ENCODE measurements at places on chromosomes 7 and 10.

DNA sequence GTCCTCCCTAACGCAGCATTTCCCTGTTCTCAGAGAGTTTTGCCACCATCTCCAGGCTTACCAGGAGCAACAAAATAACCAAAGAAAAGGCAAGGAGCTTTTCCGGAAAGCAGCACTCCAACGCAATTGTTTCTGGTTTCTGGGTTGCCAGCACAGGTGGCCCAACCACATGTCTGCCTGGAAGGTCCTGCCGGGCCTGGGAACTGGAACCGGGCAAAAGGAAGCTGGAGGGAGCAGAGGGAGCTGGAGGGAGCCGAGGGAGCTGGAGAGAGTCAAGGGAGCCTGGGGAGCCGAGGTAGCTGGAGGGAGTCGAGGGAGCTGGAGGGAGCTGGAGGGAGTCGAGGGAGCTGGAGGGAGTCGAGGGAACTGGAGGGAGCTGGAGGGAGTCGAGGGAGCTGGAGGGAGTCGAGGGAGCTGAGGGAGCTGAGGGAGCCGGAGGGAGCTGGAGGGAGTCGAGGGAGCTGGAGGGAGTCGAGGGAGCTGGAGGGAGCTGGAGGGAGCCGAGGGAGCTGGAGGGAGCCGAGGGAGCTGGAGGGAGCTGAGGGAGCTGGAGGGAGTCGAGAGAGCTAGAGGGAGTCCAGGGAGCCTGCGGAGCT lies 54.6 kb downstream of the STK32C start:
- no peak for DNase-seq

DNA sequence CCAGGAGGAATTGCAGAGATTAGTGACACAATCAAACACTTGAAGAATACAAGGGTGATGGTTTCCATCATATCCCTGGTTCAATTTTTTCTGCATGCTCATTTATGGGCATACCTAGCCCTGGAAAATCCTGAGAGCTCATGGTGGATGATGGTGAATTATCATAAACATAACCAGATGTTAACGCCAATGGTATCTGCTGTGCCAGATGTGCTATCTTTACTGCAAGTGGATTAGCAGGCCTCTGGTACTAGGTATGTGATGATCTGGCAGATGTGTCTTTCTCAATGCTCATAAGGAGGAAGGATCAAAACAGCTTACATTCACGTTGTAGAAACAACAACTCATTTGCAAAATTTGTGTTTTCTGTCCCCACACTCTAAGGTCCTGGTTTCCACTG lies 150.5 kb downstream of the FZD1 start:
- DNase-seq, result no peak

DNA sequence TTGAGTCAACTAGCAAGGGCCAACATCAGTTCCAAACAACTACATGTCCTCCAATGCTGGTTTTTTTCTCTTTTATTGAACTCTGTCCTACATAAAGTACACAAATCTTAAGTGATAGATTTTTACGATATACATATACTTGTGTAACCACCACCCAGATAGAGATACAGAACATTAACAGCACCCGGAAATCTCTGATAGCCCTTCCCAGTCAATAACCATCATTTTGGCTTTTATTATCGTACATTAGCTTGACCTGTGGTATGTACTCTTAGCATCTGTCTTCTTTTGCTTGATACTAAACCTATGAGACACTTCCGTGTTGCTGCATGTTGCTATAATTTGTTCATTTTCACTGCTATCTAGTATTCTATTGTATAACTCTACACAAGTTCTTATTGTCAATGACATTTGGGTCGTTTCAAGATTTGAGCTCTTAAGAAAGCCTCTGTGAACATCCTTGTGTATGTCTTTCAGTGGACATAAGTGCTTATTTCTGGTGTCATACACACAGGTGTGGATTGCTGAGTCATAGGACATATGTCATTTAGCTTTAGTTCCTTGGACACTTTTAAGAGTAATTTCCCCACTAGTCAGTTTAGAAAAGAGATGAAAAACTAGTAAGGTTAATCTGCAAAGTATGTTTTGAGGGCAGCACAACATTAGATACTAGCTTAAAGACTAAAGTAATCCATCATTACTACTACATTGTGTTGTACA lies 111.1 kb downstream of the PRLHR start:
- no peak for DNase-seq

GRCh38 chr10:54284526-54285193 lies 516.4 kb downstream of the PCDH15 start:
- no peak for DNase-seq

GRCh38 chr10:91887272-91888076 lies 21.8 kb downstream of the FGFBP3 start:
- DNase-seq, result peak; percentile 3

DNA sequence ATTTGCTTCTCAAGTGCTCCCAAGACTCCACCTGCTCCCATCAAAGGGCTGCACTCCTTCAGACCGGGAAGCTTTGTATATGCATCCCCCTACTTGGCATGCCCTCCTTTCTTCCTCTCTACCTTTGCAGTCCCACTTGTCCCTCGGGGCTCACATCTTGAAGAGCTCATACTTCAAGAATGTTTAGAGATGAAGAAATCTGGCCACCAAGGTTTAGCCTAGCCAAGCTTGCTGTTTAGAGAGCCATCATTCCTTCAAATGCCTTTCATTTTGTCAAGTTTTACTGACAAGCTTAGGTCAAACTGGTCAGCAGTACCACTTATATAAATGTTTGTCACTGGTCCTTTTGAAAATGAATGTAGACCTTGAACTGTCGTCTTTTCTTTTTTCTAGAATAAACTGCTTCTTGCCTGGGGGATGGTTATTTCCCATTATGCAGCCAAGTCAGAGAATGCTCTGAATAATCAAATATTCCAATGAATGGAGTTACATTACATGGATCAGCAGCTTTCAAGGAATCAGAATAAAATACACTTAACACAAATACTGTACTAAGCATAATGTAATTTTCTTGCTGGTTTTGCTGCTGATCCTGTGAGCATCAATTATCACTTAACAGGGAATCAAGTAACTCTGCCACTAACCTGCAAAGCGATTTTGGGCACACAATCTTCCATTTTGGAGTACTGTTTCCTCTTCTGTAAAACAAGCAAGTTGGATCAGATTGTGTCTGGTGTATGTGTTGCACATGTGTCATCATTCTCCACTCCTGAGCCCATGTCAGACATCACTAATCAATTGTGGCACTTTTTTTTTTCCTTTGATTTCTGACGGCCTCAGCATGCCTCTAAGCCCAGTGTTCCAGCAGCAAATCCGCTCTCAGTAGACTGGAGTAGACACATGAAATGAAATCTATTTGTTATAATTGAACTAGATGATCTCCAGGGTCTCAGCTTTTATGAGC lies 357.9 kb downstream of the PTEN start:
- no peak for DNase-seq

DNA sequence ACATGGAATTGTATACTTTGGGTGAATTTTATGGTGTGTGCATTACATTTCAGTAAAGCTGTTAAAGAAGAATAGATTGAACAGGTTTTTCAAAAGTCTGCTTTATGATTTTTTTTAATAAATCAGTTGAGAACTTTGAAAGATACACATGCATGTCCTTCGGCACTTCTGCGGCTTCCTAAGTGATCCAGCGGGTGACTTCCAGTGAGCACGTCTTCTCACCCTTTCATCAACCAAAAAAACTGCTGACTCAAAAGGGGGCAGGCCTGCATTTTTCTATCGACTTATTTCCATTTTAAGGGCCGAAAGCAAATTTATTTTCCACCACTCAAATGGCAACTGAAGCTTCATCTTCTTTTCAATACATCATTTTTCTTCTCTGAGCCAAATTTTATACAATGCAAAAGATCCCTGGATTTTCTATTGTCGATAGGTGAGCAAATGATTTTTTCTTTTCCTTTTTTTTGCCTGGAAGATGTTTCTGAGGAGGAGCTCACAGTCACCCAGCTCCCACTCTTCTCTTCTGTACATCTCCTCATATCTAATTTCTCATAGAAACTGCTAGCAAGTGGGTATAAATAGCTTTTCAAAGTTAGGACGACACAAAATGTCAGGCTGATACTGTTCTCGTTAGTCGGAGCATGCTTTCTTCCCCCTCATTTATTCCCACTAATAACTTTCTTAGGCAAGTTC lies 10.2 kb downstream of the CHST15 start:
- DNase-seq, result no peak

- no peak for DNase-seq
Observed at GRCh38 chr7:1950066-1950451, 280.0 kb downstream of the ELFN1 start.

DNA sequence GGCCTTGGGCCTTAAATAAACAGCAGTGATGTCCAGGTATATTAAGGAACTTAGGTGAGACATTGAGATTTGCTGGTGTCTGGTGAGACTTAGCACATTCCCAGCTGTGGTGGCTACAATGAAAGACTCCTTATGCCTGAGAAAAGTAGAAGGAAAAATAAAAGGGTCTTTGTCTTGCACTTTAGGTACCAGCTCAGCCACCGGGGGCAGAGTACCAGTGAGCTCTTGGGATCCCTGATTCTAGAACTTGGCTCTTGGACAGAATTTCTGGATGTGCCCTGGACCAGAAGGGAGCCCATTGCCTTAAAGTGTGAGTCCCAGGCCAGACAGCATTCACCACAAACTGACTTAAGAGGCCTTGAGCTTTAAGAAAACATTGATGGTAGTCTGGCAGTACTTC lies 1038.7 kb downstream of the SORCS3 start:
- no peak for DNase-seq

DNA sequence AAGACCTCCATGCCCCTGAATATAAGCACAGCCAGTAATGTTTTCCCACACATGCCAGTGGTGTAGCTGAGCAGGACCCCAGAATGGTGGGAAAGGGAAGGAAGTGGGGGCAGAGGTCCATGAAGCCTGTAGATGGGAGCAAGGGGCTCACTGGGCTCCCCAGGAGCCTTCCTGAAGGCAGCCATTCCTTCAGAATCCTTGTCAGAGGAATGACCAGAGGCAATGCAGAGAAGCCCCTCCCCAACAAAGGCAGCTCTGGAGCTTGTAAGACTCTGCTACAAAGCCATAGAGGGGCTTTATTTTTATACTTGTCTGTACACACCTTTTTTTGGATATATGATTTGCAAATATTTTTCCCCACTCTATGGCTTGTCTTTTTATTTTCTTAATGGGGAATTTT lies 165.0 kb upstream of the TCF7L2 start:
- no peak for DNase-seq

DNA sequence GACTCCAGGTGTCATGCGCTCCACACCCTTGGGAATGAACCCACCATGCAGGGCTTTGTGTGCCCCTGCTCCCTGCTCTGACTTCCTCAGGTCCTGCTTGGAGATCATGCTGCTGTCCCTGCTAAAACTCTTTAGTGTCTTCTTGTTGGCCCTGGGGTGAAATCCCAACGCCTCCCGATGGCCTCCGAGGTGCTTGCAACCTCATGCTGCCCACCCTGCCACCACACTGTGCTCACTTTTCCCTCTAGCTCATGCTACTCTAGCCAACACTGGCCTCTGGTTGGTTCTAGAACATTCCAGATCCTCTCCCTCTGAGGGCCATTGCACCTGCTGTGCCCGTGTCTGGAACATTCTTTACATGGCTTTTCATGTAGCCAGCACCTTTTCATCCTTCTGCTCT lies 227.7 kb downstream of the ADAM12 start:
- no peak for DNase-seq
